Activated CD8-positive, alpha-beta T cell treated with anti-CD3 and anti-CD28 coated beads, Interleukin-2, amount 10 ng/mL, durations not matched to agents 7 days and 5 days (primary cell): ENCODE measurements at places on chromosomes 12 and 14. TPM values are rescaled to one million over a fixed set of nuclear protein-coding genes. Genes with fewer than 3 reads are reported as not detected.

DNA sequence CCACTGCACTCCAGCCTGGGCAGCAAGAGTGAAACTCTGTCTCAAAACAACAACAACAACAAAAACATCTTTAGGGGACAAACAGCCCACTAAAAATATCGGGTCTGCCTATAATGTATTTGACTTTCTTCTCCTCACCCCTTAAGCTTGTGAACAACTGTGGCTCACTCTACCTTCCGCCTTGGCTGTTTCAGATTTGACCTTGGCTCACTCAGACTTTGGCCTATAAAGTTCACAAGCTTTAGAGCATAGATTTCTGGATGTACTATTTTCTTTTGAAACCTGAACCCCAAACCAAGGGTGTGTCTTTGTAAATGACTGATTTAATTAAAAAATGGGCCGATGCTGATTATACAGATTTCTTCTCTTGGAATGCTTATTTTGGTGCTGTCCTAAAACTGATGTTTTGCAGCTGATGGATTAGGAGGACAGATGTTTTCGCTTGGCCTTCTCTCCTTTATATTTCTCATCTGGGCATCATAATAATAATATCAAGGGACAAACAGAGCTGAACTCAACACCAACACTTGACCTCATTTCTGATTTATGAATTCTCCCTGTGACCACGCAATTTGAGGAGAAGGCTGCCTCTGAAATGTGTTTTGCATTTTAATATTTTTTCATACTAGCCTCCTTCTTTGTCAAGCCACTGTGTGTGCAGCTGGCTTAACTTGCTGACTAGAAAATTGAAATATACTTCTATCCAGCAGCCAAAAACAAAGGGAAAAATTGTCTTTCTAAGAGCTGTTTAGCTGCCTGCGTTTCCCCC lies 40.2 kb upstream of the RASSF3 start:
- DNase-seq: no peak
- peaks cover 14% of the 10 kb centered on the region for H3K4me1 ChIP-seq
- H3K36me3 ChIP-seq: peaks cover 2% of the 10 kb centered on the region
- no peak overlapping the region for H3K27ac ChIP-seq

- no peaks in the 10 kb centered on the region for H3K27me3 ChIP-seq
- peaks cover 7% of the 10 kb centered on the region for H3K4me1 ChIP-seq
- H3K36me3 ChIP-seq: no peaks in the 10 kb centered on the region
Measured at GRCh38 chr12:127278351-127278750, 988.6 kb upstream of the TMEM132C start.

- no peak for DNase-seq
- no peaks in the 10 kb centered on the region for H3K4me1 ChIP-seq
Measured at GRCh38 chr14:56881181-56881580, 70.9 kb upstream of the OTX2 start.

- H3K4me1 ChIP-seq: peaks cover 10% of the 10 kb centered on the region
- H3K4me3 ChIP-seq: no peak overlapping the region
- H3K27ac ChIP-seq: no peak overlapping the region
Measured at GRCh38 chr14:22910916-22911315, 8.0 kb downstream of the RBM23 start.

GRCh38 chr14:30180219-30180618 lies 252.6 kb upstream of the PRKD1 start:
- no peaks in the 10 kb centered on the region for H3K36me3 ChIP-seq
- no peak for DNase-seq
- no peak overlapping the region for H3K4me3 ChIP-seq
- no peaks in the 10 kb centered on the region for H3K27me3 ChIP-seq

DNA sequence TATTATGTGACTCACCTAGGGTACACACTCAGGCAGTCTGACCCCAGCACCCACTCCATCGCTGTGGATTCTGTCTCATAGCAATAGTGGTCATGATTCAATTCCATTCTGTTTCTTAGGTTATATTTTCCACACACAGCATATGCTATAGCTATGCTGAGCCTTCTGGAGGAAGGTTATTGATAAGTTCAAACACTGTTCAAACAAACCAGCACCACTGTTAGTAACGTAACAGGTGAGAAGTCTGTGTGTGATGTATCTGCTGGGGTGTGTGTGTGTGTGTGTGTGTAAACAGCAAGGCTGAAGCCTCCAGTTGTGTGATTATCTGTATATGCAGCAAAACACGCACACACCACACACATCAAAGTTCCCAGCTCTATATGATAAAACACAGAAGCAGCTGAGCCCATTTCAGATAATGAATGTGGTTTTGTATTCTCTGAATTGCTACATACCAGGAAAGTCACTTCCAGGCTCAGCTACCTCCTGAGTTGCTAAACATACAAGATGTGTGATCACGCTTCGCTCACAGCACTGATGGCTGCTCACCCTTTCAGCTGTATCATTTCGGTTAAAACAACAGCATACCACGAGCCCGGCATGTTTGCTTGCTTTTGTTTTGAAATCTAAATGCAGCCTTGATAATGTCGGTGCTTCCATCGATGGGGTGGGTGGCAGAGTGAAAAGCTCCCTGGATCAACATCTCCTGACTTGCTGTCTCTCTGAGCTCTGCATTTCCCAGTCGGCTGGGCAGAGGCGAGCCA lies 6.8 kb upstream of the SYNE3 start:
- peak overlapping the region; percentile 95 for H3K27ac ChIP-seq
- H3K36me3 ChIP-seq: peaks cover 11% of the 10 kb centered on the region
- peaks cover 89% of the 10 kb centered on the region for H3K4me1 ChIP-seq
- peak; percentile 72 for DNase-seq

DNA sequence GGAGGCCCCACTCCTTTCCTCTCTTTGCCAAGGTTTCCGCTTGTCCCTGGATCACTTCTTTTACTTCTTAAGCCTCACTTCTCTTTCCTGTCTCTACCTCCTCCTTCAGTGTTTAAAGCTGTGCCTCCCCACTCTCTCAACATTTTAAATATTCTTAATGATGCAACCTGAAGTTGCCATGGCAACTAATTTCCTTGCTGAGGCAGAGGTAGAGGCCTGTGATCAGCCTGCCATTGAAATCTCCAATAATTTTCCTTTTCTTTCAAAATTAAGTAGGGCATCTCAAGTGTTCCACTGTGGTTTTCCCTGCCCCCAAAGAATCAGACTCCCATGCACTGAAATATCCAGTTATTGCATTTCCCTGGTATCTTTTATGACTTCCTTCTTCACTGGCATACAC lies 108.6 kb upstream of the VRK1 start:
- DNase-seq: no peak
- peaks cover 8% of the 10 kb centered on the region for H3K27me3 ChIP-seq
- no peaks in the 10 kb centered on the region for H3K4me1 ChIP-seq
- H3K4me3 ChIP-seq: no peak overlapping the region
- no peak overlapping the region for H3K27ac ChIP-seq

GRCh38 chr14:96592591-96593386 lies 90.6 kb downstream of the PAPOLA start:
- H3K4me3 ChIP-seq: peak overlapping the region; percentile 74
- H3K27me3 ChIP-seq: peaks cover 23% of the 10 kb centered on the region
- no peaks in the 10 kb centered on the region for H3K36me3 ChIP-seq
- peaks cover 27% of the 10 kb centered on the region for H3K4me1 ChIP-seq
- H3K27ac ChIP-seq: no peak overlapping the region

GRCh38 chr14:53710615-53711014 lies 246.0 kb downstream of the BMP4 start:
- no peaks in the 10 kb centered on the region for H3K27me3 ChIP-seq
- no peaks in the 10 kb centered on the region for H3K36me3 ChIP-seq
- H3K4me3 ChIP-seq: no peak overlapping the region
- no peaks in the 10 kb centered on the region for H3K4me1 ChIP-seq
- H3K27ac ChIP-seq: no peak overlapping the region
- no peak for DNase-seq

DNA sequence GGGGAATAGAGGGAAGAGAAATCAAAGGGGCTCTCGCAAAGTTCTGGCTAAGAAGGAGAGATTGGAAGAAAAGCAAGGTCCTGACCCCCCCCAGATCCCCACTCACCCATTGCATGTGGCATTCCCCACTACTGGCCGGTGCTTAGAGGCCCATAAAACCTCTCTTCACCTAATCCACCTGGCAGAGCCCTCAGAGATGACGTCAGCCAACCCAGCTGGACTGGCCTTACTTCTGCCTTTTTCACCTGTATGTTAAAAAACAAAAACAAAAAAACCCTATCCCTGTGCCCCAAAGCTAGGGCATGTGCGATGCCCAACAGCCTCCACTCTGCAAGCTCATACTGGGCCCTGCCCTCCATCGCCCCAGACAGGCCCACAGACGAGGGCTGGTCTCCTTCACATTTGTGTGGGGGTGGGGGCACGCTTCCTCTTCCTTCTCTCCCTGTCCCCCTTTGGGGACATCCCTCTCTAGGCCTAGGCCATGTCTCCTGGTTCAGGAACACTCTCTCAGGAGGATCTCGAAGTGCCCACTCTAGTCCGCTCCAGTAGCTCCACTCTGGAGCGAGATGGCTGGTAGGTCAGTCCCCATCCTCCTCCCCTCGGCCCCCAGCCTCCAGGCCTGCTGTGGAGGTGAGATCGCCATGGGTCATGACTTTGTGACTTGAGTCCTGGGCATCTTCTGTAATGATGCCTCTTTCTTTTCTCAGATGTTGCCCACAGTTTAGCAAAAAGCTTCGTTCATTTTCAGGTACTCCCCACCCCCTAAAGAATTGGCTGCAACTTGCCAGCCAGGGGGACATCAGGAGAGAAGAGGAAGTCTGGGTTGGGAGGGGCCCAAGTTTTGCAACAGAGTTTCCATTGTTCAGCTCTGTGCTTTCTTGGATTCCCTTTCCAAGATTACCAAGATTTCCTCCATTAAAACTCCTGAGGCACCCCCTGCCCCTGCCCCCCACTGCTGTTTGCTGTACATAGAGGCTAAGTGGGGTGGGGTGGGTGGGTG lies 37.0 kb downstream of the FIGNL2 start:
- peaks cover 8% of the 10 kb centered on the region for H3K4me1 ChIP-seq
- H3K27me3 ChIP-seq: peaks cover 13% of the 10 kb centered on the region
- H3K27ac ChIP-seq: no peak overlapping the region
- H3K4me3 ChIP-seq: no peak overlapping the region
- H3K36me3 ChIP-seq: no peaks in the 10 kb centered on the region
- DNase-seq: no peak

DNA sequence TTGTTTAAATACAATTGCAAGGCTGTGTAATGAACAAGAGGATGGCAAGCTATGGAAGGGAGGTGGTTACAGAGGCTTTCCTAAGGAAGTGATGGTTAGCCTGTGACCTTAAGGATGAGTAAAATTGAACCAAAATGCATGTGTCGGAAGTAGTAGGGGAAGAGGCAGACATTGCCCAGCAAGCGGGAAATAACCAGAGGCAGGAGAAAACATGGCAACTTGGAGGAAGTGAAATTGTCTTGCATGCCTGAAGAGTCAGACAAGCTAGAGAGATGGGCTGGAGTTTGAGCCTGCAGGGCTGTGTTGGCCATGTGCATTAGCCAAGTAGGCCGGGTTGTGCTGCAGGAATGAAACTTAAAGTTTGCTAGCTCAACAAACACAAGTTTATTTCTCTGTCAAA lies 96.2 kb downstream of the BTG1 start:
- no peak overlapping the region for H3K27ac ChIP-seq
- DNase-seq: no peak
- no peak overlapping the region for H3K4me3 ChIP-seq
- H3K27me3 ChIP-seq: no peaks in the 10 kb centered on the region

DNA sequence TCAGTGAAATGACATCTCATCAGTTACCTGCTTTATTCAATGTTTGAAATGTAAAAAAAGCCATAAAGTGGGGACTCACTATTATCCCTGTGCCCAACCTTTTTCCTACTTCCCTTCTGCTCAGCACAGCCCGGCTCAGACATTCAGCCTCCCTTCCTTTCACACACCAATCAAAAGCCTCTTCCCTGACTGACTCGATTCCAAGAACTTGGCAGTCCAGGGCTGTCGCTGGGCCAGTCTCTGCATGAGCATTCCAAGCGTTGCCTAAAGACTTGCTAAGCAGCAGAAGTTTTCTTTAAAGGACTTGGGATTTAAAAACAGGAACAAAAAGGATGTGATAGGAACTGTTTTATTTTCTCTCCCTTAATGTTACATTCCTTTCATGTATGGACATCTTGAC lies 22.7 kb downstream of the ITPR2 start:
- no peak for DNase-seq
- no peaks in the 10 kb centered on the region for H3K27me3 ChIP-seq
- H3K4me3 ChIP-seq: no peak overlapping the region

- H3K4me3 ChIP-seq: no peak overlapping the region
- H3K4me1 ChIP-seq: no peaks in the 10 kb centered on the region
- no peaks in the 10 kb centered on the region for H3K27me3 ChIP-seq
Measured at GRCh38 chr14:105144026-105144665, 24.4 kb downstream of the JAG2 start.

GRCh38 chr14:89958966-89959365 lies 3.2 kb downstream of the TDP1 start:
- H3K4me1 ChIP-seq: peaks cover 56% of the 10 kb centered on the region
- H3K36me3 ChIP-seq: peaks cover 59% of the 10 kb centered on the region
- no peaks in the 10 kb centered on the region for H3K27me3 ChIP-seq
- no peak overlapping the region for H3K4me3 ChIP-seq

GRCh38 chr12:55629058-55629841 lies 7.4 kb upstream of the OR10P1 start:
- H3K4me3 ChIP-seq: no peak overlapping the region
- peaks cover 2% of the 10 kb centered on the region for H3K27me3 ChIP-seq
- peaks cover 11% of the 10 kb centered on the region for H3K4me1 ChIP-seq
- DNase-seq: no peak
- H3K36me3 ChIP-seq: no peaks in the 10 kb centered on the region
- no peak overlapping the region for H3K27ac ChIP-seq

GRCh38 chr14:98928418-98928817 lies 343.6 kb downstream of the BCL11B start:
- H3K4me3 ChIP-seq: no peak overlapping the region
- DNase-seq: no peak
- peaks cover 46% of the 10 kb centered on the region for H3K4me1 ChIP-seq
- no peaks in the 10 kb centered on the region for H3K27me3 ChIP-seq

DNA sequence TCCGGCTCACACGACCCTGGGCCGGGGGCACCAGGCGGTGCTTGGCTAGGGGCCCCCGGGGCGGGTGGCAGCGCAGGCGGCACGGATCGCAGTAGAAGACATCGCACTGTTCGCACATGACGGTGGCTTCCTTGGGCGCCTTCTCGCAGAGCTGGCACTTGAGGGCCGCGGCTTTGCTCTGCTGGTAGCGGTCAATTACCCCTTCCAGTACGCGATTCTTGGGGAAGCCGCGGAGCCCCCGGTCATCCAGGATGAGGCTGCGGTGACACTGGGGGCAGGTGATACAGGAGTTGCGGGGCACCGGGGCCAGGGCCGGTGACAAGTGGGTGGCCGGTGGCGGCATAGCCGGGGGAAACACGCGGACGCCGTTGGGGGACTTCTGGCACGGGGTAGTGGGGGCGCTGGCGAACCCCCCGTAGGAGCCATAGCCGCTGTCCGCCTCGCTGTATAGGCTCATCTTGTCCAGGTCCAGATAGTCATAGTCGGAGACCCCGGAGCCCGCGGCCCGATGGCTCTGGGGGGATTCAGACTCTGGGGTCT lies 553 bp downstream of the TRIM9 start:
- H3K27ac ChIP-seq: peak overlapping the region; percentile 63
- peak overlapping the region; percentile 86 for H3K4me3 ChIP-seq
- peak; percentile 38 for DNase-seq

The PMCH gene
- total RNA-seq: not detected

The PLA2G1B gene
- not detected for total RNA-seq

The PROX2 gene
- total RNA-seq: 0.13 TPM

The GLIPR1L2 gene
- total RNA-seq: not detected

The DNAI7 gene
- total RNA-seq: not detected

The PRICKLE1 gene
- total RNA-seq: 0.11 TPM

The FOXN4 gene
- not detected for total RNA-seq
